ENCODE measurements at places on chromosomes 6 and 20. TPM values are rescaled to one million over a fixed set of nuclear protein-coding genes. Genes with fewer than 3 reads are reported as not detected.

The LINC00237 gene
- total RNA-seq: not detected

The SIRPA gene
- 100 TPM for total RNA-seq

The PRPH2 gene
- total RNA-seq: 1.4 TPM

The LY6G6D gene
- not detected for total RNA-seq

The CLIC5 gene
- 8.2 TPM for total RNA-seq

DNA sequence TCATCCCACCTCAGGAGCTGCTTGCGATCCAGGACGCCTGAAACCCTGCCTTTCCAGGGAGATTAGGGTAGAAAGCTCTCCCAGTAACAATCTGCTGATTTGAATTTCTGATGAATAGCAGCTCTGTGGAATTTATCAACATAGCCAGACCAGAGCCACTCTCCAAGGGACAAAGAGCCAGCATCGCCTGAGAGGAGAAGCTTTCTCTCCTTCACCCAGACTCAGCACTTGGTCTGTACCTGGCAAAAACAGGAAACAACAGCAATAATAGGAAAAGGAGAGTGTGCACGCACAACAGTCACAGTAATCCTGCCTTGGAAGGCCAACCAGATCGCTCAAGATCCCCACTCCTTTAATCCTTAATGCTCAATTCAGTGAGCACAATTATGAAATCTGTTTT, 22.3 kb upstream of the ROS1 start:
- no peak for DNase-seq

GRCh38 chr20:49356676-49357075, 78.8 kb upstream of the ZNFX1 start:
- DNase-seq: no peak

DNA sequence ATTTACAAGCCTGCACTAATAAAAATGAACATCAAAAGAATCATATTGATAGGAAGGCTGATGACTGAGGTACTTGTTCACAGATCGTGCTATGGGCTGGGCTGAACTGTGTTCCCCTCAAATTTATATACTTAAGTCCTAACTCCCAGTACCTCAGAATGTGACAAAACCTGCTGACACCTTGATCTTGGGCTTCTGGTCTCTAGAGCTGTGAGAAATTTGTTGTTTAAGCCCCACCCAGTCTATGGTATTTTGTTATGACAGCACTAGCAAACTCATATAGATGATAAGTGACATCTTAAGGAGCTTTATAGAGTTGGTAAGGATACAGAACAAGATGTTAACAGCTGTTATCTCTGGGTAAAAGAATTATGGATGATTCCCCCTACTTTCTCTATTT, 13.8 kb downstream of the UBE2V1 start:
- DNase-seq: no peak

GRCh38 chr6:154430481-154430919, 73.9 kb upstream of the IPCEF1 start:
- DNase-seq: no peak

GRCh38 chr20:32993496-32994050, 10.7 kb downstream of the SUN5 start:
- no peak for DNase-seq

- DNase-seq: no peak
These were observed 10.7 kb downstream of the TXNDC5 start for GRCh38 chr6:7899889-7900213.

DNA sequence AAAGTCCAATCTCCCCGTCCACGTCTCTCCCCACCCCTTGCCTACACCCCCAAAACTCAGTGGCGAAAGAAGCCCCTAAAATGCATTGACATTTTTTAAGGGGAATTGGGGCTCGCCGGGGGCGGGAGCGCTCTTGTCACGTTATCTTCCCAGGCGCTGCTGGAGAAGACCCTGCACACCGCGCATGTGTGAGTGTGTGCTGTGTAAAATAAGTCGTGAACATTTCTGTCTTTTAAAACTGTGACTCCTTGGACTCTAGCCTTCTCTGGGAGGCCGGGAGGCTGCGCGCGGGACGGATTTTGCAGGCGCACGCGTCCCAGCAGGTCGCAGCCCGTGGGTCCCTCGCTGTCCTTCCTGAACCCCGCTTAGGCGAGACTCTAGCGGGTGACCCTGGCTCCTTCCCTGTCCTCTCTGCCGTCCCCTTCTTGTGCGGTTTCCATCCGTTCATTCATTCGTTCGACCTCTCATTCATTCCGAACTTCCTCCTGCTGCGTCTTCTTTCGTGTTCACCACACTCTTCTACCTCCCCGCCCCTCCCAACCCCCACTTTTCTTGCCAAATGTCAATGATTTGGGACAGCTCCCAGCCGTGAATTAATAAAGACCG, 2.2 kb downstream of the NRN1 start:
- no peak for DNase-seq

- no peak for DNase-seq
These were observed 45.9 kb downstream of the ELOVL5 start for GRCh38 chr6:53302678-53303360.

DNA sequence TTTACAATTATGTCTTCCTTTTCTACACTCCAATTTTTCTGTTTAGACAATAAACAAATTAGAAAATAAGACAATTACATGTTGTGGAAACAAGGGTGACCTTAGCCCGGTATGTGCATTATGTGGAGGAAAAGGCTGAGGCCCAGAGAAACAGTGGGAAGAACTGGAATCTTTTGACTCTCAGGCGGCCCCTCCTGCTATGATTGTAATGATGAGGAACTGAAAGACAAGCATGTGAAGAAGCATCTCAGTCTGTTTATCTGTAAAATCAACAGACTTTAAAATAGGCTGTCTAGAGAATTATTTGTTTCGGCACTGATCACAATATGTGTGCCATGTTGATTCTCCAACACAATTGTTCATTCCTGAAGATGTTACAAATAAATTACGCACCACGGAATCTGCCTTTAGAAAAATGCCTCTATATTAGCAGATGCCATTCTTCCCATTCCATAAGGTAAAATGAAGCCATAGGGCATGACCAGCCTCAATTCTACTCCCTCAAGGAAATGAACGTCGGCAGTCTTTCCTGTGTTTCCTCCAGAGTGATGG, 1201.6 kb upstream of the CITED2 start:
- DNase-seq: no peak

DNA sequence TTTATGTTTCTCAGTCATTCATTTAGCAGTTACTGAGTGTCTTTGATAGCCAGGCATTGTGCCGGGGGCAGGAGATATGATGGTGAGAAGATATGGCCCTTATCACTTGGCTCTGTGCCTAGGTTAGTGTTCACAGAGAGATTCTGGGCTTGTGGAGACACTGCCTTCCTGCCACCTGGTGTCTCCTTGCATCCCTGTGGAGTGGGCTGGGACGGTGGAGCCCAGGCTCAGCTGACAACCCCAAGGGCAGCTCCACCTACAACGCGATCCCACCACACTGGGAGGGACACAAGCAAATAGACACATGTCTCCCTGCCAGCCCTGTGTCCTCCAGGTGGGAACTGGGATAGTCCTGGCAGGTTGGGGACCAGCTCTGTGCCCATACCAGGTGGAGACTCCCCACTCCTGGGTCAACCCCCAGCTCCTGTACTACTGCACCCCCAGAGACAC, 30.3 kb upstream of the VEGFA start:
- peak; percentile 62 for DNase-seq

DNA sequence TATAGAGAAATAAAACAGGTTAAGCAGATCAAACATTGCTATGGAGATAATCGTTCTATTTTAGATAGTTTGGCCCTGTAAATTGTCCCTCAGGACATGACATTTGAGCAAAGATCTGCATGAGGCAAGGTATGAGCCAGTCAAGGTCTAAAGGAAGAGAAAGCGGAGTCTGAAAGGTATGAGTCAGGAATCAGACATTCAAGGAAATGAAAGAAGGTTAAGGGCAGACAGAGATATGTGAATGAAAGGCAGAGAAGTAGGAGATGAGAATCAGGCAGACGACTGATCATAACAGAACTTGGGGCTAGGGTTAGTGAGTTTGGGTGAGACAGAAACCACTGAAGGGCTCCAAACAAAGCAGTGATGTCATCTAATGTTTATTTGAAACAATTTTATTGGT, 775.8 kb downstream of the MAFB start:
- no peak for DNase-seq

GRCh38 chr6:133973109-133973971, 20.3 kb downstream of the TBPL1 start:
- DNase-seq: no peak

- DNase-seq: no peak
These were observed 8.7 kb upstream of the GTF3C6 start for GRCh38 chr6:110949679-110950285.

DNA sequence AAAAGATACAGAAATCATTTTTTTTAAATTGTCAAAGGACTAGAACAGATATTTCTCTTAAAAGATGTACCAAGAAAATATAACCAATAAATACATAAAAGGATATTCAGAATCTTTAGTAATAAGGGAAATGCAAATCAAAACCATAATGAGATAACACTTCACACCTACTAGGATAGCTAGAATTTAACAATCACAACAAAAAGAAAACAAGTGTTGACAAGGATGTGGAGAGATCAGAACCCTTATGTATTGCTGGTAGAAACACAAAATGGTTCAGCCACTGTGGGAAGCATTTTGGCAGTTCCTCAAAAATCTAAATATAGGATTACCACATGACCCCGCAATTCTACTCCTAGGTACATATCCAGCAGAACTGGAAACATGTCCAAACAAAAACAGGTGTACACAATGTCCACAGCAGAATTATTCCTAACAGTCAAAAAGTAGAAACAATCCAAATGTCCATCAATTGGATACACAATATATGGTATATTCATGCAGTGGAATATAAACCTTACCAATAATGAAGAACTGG, 211.0 kb downstream of the LRFN2 start:
- DNase-seq: no peak

- no peak for DNase-seq
These were observed 81.7 kb upstream of the FRMD1 start for GRCh38 chr6:168160506-168161370.
